ENCODE measurements at places on chromosomes 11 and 22. TPM values are rescaled to one million over a fixed set of nuclear protein-coding genes. Genes with fewer than 3 reads are reported as not detected.

DNA sequence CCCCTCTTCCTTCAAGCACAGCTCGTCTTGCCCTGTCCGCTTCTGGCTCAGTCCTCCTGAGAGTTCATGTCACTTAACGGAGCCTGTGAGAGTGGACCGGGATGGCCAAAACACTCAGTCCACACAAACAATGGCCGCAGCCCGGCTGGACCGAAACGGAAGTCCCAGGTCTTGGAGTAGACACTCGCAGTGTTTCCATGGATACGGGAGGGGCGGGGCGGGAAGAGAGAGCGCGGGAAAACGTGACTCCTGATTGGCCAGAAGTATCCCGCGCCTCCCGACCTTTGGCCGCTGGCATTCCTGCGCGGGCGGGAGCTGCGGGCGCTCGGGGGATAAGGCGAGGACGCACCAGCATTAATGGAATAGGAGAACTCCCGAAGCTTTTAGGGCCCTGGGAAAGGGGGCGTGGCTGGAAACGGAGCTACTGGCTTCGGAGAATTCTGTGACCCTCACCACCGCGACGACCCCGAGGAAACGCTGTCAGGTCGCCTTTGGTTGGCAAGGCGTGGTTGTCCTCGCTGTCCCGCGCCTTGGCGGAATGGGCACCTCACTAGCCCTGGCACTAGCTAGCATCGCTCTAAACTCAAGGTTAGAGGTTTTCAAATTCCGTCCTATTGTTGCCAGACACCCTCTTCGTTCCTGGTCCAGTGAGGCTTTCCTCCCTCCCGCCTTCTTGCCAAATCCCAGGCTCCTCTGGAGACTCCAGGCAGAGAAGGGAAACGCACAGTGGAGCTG, at the start of the genes NLRP14 and ZNF214:
Gene NLRP14 (plus strand): TSS at position 297 of the 735 bp plus-strand sequence. CDS start 18,108 bp downstream, outside the sequence.
Gene ZNF214 (minus strand): TSS at position 164 of the 735 bp plus-strand sequence. CDS start 17,511 bp downstream, outside the sequence.
- DNase-seq = no peak

GRCh38 chr11:19632499-19632834, 80.2 kb upstream of the NAV2 start:
- DNase-seq = no peak

DNA sequence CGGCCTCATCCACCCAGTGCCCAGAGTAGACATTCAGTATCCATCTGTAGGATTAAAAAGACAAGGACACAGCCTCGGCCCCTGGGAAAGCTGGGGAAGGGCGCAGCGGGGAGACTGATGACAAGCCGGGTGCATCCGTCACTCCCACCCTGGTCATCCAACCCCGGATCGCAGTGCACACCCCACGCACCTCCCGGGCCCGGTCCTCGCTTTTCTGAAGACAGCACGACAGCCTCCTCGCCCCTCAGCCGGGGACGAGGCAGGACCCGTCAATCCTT, 1.1 kb downstream of the FCHSD2 start:
- DNase-seq = peak; percentile 58

DNA sequence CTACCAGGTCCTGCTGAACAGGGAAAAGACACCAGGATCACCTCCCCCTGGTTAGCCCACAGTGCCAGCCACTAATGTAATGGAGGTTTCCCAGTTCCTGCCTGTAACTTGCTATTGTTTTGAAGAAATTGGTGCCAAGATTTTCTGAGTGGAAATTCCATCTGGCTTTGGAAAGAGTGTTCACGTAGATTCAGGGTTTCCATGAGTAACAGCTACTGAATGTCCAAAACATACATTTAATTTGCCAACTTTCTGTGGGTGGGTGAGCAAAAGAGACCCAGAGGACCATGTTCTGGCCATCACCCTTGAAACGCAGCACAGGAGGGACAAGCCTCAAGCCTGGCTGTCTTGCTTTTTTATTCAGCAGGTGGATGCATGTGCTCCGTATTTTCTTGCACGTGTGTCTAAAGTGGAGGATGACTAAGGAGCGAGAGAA, 8.8 kb upstream of the DKK3 start:
- DNase-seq = no peak

- DNase-seq = no peak
Observed at GRCh38 chr22:26725012-26725676, 67.8 kb downstream of the MIAT start.

DNA sequence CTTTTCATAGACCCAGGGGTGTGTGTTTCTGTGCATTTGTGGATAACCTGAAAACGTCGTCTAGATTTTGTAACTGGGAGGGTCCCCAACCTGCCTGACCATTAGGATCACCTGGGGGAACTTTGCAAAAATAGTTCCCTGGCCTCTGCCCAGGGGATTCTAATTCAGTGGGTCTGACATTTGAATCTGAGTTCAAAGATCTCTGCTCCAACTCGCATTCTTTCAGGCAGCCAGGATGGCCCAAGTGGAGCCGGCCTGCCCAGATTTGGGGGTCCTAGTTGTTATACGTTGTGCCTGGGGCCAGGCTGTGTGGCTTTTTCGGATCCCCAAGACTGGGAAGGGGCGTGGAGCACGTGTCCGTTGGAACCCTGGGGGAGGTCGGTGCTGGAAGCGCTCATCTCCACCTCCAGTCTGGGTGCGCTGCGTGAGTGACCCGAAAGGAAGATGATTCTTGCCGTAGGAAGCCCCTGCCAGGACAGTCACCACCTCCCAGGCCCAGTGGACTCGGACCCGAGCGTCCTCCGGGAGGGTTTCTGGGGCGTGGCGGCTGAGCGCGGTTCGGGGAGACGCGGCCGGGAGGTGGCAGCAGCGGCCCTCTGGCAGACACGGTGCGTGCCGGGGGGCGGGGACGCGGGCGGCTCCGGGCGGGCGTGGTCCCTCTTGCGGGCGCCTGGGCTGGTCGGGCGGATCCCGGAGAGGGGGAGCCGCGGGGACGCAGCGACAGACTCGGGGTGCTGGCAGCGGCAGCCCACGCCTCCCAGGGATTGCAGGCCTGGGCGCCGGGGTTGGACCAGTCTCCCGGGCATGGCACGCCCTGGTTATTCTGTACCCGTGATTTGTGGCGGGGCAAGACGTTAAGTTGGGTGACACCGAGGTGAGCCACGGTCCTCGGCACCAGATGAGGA, 29.2 kb upstream of the PLET1 start:
- peak; percentile 94 for DNase-seq

DNA sequence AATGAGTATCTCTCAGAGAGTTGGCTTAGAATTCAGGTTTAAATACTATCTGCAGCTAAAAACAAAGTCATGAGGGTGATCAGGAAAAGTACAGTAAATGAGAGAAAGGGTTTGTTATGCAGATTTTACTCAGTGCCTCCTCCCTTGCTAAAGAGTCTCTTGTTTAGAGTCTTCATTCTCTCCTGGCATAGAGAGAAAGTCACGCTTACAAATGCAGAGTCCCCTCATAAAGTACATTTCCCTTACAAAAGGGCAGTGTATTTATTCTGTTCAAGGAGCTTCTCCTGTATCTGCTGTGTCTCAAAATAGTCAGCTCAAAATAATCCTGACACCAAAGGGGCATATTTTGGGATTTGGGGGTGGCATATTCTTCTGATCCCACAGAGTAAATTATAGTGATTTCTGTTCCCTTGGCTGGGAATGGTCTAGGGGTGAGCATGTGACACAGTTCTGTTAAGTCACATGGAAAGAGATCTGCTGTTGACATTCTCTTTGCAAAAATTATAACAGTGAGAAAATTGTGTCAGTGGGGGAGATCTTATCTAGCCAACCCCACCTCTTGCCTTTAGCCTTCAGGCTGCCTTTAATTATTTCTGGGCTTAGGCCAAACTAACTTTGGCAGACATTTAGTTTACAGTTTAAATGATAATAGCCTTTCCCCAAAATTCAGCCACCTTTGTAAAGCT, 102.9 kb downstream of the MTNR1B start:
- no peak for DNase-seq

GRCh38 chr11:120195601-120196320, 15.1 kb upstream of the OAF start:
- DNase-seq = no peak

- DNase-seq = no peak
Observed at GRCh38 chr11:86749376-86749775, 51.0 kb upstream of the PRSS23 start.

DNA sequence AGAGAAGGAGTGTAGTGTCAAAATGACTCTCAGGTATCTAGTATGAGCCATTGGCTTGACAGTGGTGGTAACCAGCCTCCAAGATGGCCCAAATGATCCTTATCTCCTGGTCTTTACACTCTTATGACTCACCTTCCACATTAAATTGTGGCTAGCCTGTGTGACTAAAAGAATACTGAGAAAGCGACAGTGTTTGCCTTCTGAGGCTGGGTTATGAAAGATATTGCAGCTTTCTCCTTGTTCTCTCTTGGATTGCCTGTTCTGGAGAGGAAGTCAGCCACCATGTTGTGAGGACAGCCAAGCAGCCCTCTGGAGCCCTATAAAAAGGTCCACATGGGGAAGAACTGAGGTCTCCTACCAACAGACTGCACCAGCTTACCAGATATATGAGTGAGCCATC, 15.8 kb downstream of the C11orf71 start:
- no peak for DNase-seq

- no peak for DNase-seq
Observed at GRCh38 chr11:45501392-45502225, 163.8 kb downstream of the CHST1 start.

- DNase-seq = no peak
Observed at GRCh38 chr11:96203567-96204365, 139.2 kb downstream of the MAML2 start.

- no peak for DNase-seq
Observed at GRCh38 chr11:57501953-57502352, 13.5 kb downstream of the SLC43A1 start.

The PARVG gene
- total RNA-seq = 238 TPM

The HEPACAM gene
- not detected for total RNA-seq

The SLC6A5 gene
- total RNA-seq = not detected

The SIK3 gene
- total RNA-seq = 44.7 TPM

The MICAL2 gene
- 42.6 TPM for total RNA-seq

The RRM1 gene
- 126 TPM for total RNA-seq

The CD3E gene
- total RNA-seq = 630 TPM

Data from activated naive CD8-positive, alpha-beta T cell treated with anti-CD3 and anti-CD28 coated beads, Interleukin-2, amount 10 ng/mL, durations not matched to agents 7 days and 5 days (primary cell).